NCI-H1417 treated with DMSO at 0.1 percent for 48 hours (cell line): ENCODE measurements at places on chromosomes 13 and 19.

DNA sequence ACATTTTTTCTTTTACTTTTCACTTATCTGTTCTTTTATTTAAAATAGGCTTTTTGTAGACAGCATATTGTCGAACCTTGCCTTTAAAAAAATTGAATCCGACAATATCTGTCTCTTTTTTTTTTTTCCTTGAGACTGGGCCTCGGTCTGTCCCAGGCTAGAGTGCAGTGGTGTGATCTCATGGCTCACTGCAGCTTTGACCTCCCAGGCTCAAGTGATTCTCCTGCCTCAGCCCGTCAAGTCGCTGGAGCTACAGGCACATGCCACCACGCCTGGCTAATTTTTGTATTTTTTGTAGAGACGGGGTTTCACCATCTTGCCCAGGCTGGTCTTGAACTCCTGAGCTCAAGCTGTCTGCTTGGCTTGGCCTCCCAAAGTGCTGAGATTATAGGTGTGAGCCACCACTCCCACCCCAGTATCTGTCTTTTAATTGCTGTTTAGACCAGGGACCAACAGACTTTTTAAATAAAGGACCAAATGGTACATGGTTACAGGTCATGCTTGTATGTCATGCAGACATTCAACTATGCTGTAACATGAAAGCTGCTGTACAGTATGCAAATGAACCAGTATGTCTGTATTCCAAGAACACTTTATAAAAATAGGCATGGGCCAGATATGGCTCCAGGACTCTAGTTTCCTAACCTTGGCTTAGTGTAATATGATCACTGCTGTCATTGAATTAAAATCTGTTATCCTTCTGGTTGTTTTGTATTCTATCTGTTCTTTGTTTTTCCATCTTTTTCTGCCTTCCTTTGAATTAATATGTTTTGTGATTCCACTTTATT, 80.3 kb downstream of the GJA3 start:
- DNase-seq = no peak

DNA sequence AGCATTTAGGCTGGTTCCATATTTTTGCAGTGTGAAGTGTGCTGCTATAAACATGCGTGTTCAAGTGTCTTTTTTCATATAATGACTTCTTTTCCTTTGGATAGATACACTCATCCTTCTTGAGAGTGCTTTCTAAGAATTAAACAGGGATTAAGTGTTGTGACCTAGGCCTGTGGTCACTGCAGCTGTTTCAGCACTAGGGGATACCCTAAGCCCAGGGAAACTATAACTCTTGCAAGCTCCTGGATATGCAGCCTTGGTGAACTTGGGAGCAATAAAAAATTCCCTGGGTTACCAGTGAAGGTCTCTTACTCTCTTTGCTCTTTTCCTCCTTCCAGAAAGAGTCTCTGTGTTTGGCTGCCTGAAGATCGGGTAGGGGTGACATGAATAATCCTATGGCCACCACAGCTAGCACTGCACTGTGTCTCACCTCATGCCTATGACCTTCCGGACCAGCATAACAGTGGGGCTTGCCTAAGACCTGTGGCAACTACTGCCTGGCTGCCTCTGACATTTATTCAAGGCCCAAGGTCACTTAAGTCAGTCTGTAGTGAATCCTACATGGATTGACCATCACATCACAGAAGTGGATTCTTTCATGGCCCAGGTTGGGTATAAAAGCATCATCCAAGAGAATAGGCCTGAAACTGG, 799.7 kb downstream of the DACH1 start:
- no peak for DNase-seq

- no peak for DNase-seq
Measured at GRCh38 chr13:112622375-112622774, 34.4 kb upstream of the TUBGCP3 start.

DNA sequence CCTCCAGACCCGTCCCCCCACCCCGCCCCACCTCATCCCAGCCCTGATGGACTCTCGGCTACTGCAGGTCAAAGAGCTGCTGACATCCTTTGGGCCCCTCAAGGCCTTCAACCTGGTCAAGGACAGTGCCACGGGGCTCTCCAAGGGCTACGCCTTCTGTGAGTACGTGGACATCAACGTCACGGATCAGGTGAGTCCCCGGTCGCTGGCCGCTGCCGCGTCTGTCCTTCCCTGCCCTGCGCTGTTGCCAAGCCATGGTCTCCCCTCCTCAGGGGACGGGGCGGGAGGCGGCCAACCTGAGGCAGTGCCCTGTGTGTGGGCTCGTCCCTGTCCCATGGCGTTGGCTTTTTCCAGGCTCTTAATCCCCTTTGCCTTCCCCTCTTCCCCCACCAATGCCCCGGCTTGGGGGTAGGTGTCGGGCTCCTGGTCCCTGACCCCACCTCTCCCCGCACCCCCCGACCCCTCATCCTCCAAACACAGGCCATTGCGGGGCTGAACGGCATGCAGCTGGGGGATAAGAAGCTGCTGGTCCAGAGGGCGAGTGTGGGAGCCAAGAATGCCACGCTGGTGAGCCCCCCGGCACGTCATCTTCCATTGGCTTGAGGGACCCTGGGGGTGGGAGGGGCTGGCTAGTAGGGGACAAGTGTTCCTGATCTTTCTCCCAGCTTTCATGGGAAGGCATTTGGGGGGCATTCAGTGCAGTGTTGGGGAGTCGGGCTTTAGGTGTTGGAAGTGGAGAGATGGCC, 6.2 kb upstream of the EPN1 start:
- DNase-seq = no peak

GRCh38 chr13:50152655-50153309, 137.5 kb downstream of the KCNRG start:
- no peak for DNase-seq

- no peak for DNase-seq
Measured at GRCh38 chr13:67664502-67664901, 434.4 kb upstream of the PCDH9 start.

- DNase-seq = no peak
Measured at GRCh38 chr13:91355826-91356710, 8.6 kb downstream of the MIR17HG start.

- no peak for DNase-seq
Measured at GRCh38 chr19:1491114-1491848, at the start of gene REEP6. REEP6 (plus strand) TSS chr19:1491181; CDS start chr19:1491270, 89 bp downstream.

DNA sequence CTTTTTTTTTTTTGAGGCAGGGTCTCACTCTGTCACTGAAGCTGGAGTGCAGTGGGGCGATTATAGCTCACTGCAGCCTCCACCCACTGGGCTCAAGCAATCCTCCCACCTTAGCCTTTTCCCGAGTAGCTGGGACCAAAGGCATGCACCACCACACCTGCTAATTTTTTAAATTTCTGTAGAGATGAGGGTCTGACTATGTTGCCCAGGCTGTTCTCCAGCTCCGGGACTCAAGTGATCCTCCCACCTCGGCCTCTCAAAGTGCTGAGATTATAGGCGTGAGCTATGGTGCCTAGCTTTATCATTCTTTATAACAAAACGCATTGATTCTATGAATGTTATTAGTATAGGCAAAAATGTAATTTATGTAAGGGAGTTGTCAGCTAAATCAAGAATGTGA, 17.9 kb upstream of the LYPD3 start:
- no peak for DNase-seq

DNA sequence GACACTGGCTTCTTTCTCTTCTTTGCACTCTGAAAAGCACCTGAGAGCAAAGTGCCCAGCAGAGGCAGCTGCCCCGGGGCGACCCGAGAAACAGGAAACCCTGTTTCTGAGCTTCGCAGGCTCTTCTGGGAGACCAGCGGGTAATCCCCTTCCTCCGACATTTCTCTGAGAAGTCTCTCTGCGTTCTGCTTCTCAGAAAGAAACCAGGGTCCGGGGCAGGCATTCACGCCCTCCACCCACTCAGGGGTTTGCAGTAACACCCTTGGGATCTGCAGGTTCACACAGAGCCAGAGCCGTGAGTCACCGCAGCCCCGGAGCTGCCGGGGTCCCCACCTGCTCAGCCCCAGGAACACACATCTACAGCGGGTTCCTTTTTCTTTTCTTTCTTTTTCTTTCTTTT, 86.0 kb downstream of the GADD45B start:
- DNase-seq = no peak

- DNase-seq = no peak
Measured at GRCh38 chr19:10892256-10892655, 20.9 kb downstream of the CARM1 start.

DNA sequence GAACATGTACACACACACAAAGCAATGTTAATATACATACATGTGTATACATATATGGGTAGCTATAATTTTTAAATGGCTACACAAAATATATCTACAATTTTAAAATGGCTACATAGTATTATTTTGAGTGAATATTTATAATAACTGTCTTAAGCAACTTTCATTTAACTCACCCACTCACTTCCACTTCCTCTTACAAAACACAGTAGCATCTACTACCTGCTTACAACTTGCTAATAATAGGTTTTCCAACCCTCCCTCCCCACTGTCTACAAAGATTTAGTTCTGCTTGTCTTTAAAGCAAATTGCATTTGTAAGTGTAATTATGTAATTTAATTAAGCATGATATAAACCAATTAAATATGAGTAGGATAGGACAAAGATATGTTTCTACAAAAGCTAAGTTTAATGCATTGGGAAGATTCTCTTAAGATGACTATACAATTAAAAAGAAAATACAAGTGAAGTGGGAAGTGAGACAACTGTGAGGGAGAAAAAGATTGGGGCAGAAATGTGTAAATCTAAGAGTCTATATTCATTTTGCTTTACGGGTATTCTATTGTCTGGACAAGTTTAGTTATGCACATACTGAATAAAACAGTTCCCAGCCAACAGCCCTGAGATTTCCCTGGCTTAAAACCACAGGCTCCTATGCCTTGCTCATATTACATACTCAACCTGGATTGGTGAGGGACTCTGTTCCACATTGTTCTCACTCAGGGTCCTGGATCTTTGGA, 583.1 kb downstream of the EFNB2 start:
- no peak for DNase-seq

GRCh38 chr13:41177616-41178015, 16.8 kb downstream of the KBTBD7 start:
- no peak for DNase-seq
